ENCODE measurements at places on chromosomes 16 and 17.

DNA sequence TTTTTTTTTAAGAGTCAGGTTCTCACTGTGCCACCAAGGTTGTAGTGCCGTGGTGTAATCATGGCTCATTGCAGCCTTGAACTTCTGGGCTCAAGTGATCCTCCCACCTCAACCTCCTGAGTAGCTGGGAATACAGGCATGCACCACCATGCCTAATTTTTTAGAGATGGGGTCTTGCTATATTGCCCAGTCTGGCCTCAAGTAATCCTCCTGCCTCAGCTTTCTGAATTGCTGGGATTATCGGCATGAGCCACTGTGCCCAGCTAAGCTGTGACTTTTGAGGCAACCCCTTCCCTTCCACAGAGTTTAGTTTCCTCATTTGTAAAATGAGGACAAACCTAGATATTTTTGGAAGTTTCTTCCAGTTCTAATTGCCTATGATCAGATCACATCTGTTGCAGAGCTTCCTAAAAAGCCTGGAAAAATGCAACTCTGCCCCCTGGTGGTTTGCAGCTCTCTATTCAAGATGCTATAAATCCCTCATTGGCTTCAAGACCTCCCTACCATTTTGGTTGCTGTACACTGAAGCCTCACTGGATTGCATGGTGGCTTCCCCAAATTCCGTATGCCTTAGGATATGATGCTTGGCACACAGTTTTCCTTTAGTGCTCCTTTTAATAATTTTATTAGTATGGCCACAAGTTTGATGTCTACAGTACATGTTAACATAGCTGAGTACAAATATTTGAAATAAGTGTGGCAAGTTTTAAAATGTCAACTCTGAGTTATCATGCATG is 19.3 kb downstream of the GDE1 start:
- peak; percentile 79 for DNase-seq

- DNase-seq, result peak; percentile 78
Observed at GRCh38 chr16:73113336-73113735, 65.4 kb upstream of the ZFHX3 start.

GRCh38 chr16:49610983-49611382 is 237.4 kb downstream of the C16orf78 start:
- no peak for DNase-seq

DNA sequence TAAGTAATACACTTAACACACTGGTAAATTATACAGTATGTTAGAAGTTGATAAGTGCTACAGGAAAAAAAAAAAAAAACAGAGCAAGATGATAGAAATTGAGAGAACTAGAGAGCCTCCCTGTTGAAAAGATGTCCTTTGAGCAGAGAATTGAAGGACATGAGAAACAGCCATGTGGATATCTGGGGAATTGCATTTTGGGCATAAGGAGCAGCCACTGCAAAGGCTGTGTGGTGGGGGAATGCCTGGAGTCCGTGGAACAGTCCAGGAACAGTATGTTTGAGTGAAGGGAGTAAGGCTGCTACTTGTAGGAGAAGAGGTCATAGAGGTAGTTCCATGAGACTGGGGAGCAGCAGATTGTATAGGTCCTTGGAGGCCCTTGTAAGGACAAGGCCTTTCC is 178.4 kb downstream of the FTO start:
- DNase-seq, result no peak

- no peak for DNase-seq
Observed at GRCh38 chr16:67014634-67015312, 14.2 kb upstream of the CBFB start.

DNA sequence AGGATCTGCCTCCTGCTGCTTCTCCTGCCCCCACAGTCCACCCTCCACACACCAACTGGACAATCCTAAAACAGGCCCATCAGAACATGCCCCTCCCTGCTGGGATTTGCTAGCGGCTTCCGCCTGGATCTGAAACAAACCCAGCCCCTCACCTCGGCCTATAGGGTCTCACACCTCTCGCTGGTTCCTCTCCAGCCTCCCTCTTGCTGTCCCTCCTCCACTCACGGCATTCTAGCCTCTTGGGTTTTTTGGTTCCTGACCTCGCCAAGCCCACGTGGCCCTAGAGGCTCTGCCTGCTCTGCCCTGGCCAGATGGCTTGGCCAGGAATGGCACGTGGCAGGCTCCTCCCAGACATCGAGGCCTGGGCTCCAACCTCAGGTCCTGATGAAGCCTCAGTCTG is 15.7 kb upstream of the MTSS2 start:
- no peak for DNase-seq

DNA sequence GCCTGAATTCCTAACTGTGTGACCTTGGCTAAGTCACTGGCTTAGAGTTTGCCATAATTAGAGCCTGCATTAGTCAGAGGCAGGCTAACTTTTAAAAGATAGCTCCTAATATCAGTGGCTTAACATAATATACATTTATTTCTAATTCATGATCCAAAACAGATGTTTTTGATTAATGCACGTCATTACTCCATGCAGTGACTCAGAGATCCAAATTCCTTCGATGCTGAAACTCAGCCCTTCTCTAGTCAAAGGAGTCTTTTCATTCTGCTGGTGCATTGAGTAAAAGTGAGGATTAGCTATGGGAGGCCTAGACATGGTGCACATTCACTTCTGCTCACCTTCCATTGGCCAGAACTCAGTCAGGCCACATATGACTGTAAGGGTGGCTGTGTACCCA is 49.8 kb downstream of the IRX3 start:
- DNase-seq, result peak; percentile 89

DNA sequence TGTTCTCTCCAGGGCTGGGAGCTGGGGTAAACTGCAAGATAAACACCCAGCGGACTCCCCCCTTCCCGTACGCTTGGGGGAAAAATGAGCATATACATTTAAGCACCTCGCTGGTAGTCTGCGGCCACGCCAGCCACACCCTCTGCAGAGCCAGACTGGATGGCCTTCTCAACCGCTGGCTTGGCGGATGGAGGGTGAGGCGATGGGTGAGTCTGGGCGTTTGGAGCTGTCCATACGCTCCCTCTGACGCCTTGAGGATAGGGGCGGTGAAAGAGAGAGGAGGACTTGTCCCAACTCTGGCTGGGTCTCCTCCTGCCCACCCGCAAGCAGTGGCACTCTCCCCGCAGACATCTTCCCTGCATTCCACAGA is 1.0 kb downstream of the ITGA3 start:
- peak; percentile 41 for DNase-seq

DNA sequence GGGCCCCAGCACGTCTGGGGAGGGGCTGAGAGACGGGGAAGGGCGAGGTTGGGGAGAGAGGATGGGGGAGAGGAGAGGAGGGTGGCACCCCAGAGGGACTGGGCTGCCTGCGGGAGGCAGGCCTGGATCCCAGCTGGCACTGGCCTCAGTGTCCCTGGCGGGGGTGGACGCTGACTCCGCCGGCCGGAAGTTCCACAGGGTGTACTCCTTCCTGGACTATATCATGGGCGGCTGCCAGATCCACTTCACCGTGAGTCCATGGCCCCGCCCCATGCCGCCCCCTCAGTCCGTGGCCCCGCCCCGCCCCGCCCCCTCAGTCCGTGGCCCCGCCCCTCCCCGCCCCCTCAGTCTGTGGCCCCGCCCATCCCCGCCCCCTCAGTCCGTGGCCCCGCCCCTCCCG is 11.3 kb downstream of the CPNE7 start:
- peak; percentile 89 for DNase-seq

GRCh38 chr17:75487351-75488070 is 27.8 kb downstream of the CASKIN2 start:
- no peak for DNase-seq

DNA sequence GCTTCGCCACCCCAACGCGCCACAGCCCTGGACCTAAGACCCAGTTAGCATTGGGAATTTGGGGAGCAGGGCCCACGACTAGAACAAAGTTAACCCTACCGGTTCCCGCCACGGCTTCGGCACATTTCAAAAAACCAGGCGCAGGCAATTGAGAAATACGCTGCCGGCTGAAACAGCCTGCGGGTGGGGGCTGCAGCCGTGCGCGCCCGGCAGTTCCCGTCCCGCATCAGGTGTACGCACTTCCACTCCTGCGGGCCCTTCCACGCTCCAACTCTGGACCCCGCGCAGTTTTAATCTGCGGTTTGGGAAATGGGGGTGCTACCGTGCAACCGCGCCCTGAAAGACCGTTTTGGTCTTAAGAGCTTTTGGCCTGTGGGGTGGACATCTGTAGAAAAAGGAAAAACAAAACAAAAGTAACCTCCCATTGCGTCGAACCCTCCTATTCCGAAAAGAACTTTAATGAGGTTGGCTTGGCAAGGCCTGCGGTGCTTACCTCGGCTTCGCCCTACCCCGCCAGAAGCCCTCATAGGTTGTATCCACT is 7.1 kb downstream of the IRX5 start:
- no peak for DNase-seq

GRCh38 chr17:14330492-14330962 is 29.6 kb downstream of the HS3ST3B1 start:
- DNase-seq, result peak; percentile 65

DNA sequence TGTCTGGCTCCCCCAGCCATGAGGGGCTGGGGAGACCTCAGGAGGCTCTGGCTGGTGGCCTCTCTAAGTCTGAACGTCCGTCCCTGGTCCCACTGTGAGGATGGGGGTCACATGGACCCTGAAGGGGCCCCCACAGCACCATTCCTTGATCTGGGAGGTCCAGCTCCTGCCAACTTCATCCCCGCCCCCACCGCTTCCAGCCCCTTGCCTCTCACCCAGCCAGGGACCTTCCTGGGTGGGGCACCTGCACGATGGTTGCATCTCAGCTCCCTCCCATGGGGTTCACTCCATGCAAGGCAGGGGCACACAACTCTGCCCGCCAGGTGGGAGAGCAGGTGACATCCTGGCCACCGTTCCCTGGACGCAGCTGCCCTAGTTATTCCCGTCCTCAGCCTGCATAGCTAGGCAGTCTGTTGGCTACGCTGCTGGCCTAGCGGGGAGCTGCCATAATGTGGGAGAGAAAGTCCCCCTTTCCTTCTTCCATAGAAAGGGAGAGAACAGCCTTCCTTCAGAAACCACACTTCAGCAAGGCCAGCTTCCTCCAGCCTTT is 217.9 kb upstream of the RPL38 start:
- no peak for DNase-seq
